Activated CD4-positive, alpha-beta memory T cell treated with anti-CD3 and anti-CD28 coated beads for 36 hours (primary cell): ENCODE measurements at places on chromosomes 6 and 20. TPM values are rescaled to one million over a fixed set of nuclear protein-coding genes. Genes with fewer than 3 reads are reported as not detected.

DNA sequence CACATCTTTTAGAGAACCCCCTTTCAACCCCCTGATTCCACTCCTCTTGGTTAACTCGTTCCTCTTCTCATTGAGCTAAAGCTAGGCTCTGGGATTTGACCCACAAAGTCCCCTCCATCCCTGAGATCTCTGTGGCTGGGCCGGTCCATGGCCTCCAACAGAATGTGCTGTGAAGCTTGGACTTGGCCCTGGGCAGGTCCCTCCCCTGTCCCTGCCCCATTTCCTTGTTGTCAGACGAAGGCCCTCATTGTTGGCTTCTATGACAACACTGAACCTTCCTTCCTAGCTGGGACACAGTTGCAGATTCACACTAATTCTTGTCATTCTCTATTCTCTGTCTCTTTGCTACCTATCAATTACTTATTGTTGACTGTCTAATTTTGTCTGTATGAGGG lies 156.1 kb downstream of the SYCP2 start:
- DNase-seq: no peak

The OPN5 gene
- not detected for total RNA-seq

The DNAH8 gene
- total RNA-seq: 0.22 TPM

GRCh38 chr6:125746019-125746414 lies 3.4 kb upstream of the HEY2 start:
- no peak for DNase-seq

DNA sequence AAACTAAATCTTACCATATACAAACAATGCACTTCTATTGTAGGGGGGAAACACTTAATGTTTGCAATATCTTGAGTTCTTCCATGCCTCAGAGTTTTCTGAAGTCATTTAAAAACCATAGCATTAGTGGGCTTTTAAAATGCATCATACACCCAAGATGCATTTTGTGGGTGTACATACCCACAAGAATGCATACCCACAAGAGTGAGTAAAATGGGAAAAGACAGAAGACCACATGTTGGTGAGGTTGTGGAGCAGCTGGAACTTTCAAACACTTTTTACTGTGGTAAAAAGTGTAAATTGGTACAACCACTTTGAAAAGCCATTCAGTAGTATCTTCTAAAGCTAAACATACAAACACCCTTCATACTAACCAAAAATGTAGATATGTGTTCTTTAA lies 57.5 kb downstream of the CYB5R4 start:
- no peak for DNase-seq

DNA sequence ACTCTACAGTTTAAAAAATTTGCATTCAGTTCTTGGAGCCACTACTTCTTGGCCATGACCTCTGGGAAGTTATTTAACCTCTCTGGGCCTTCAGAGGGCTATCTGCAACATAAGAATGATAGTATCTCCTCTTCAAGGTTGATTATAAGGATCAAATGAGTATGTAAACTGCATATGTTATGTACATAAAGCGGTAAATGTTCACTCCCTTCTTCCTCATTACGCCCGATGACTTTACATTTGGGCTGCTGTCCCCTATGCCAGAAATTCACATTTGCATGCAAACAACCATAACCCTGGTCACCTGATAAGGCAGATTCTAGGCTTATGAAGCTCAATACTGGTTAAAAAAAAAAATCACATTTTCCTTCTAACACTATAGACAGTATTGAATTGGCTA lies 50.4 kb downstream of the ALDH5A1 start:
- DNase-seq: no peak

GRCh38 chr6:83199863-83200225 lies 6.7 kb downstream of the RWDD2A start:
- DNase-seq: no peak

DNA sequence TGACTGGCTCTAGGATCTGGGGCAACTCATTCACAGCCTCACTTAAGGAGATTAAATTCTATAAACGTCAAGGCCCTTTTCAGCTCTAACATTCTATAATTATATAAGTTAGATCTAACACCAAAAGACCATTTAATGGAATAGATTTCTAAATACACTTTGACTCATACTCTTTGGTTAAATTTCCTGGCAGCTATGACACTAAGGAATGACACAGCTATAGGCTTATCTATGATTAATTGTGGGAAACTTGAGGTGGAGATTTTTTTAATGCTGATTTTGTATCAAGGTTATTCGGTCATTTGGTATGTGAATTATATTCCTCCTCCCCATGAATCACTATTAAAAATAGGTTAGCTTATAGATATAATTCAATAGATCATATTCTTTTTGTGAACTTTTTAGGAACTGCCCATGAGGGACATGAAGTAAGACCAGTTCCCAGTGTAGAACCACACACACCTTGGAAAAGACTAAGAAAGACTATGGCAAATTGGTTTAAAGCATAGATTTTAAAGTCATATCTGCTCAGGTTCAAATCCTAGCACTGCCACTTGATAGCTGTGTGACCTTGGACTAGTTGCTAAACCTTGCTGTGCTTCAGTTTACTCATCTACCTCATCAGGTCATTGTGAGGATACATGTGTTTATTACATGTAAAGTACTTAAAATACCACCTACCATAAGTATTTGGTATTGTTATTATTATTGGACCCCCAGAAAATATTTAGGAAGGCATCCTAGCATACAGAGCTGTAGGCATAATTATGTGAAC lies 116.0 kb downstream of the CRYBG1 start:
- no peak for DNase-seq

The HLA-DQA1 gene
- total RNA-seq: 0.97 TPM

GRCh38 chr20:1711826-1712601 lies 54.4 kb upstream of the SIRPG start:
- no peak for DNase-seq

- peak; percentile 76 for DNase-seq
These were observed 93.7 kb downstream of the PROKR2 start for GRCh38 chr20:5222919-5223634.

The NFATC2 gene
- total RNA-seq: 35.8 TPM

DNA sequence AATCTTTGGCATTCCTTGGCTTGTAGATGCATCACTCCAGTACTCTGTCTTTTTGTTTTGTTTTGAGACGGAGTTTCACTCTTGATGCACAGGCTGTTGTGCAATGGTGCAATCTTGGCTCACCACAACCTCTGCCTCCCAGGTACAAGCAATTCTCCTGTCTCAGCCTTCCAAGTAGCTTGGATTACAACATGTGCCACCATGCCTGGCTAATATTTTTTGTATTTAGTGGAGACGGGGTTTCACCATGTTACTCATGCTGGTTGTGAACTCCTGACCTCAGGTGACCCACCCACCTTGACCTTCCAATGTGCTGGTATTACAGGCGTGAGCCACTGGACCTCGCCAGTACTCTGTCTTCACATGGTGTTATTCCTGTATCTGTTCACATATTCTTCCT lies 35.8 kb upstream of the LGSN start:
- DNase-seq: no peak

The DYNLT2 gene
- total RNA-seq: 2.0 TPM

GRCh38 chr20:36805396-36805795 lies 31.8 kb upstream of the DSN1 start:
- no peak for DNase-seq

The HAO1 gene
- not detected for total RNA-seq

GRCh38 chr20:43994486-43995100 lies 79.9 kb downstream of the TOX2 start:
- DNase-seq: no peak

DNA sequence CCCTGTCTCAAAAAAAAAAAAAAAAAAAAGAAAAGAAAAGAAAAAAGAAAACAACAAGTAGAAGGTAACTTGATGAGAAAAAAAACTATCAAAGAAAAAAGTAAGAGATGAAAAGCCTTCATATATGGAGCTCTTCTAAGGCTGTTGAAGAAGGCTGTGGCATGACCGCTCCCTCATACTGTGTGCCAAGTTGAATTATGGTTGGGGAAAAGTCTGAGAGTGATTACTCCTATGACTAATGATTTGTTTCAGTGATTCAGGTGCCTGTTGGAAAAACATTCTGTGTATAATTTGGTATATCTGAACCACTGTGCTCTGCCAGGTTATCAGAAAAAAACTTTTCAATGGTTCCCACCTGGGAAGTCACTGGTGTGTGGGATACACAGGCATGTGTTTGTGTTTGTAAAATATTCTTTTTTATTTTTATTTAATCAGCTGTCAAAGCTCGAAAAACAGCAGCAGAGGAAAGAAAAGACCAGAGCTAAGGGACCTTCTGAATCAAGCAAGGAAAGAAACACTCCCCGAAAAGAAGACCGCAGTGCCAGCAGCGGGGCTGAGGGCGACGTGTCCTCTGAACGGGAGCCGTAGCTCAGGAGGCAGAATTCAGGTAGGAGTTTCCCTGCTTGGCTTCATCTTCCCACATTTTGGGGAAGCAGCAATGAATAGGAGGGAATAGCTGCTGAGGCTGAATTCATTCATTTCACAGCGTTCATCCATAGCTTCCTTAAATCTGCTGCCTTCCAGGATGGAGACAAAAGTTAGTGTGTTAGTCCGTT lies 69.7 kb upstream of the SCP2D1 start:
- DNase-seq: no peak

DNA sequence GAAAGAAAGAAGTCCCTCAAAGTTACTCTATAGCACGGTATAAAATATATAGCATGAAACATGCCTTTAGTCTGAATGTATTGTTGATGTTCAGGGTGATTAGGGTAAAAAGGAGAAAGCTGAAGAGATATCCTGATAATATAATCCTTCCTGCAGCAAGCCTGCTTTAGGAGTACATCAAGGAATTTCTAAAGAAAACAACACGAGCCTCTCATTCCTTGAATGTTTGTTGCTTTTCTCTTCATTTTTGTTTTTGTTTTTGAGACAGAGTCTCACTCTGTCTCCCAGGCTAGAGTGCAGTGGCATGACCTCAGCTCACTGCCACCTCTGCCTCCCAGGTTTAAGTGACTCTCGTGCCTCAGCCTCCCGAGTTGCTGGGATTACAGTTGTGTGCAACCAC lies 79.1 kb downstream of the CD164 start:
- no peak for DNase-seq

DNA sequence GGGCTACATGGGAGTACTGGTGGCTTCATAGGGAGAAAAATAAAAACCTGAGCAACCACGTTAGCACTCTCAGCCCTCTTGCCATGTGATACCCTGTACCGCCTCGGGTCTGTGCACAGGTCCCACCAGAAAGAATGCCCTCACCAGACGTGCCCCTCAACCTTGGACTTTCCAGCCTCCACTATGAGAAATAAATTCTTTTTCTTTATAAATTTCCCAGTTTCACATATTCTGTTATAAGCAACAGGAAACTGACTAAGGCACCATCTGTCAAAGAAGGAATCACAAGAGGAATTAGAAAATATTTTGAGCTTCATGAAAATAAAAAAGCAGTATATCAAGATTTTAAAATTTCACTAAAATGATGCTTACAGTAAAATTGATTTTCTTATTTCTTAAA lies 168.4 kb upstream of the BMP5 start:
- DNase-seq: no peak

The SERPINB1 gene
- total RNA-seq: 169 TPM

GRCh38 chr20:49865559-49865958 lies 49.8 kb downstream of the SPATA2 start:
- no peak for DNase-seq

- no peak for DNase-seq
These were observed 138.0 kb downstream of the GJA1 start for GRCh38 chr6:121573481-121573880.

GRCh38 chr20:25039697-25040437 lies 18.1 kb downstream of the ACSS1 start:
- no peak for DNase-seq

- peak; percentile 24 for DNase-seq
These were observed 77.9 kb downstream of the TNFAIP3 start for GRCh38 chr6:137944793-137945498.

- DNase-seq: no peak
These were observed 79.8 kb upstream of the SGK1 start for GRCh38 chr6:134397676-134398075.

DNA sequence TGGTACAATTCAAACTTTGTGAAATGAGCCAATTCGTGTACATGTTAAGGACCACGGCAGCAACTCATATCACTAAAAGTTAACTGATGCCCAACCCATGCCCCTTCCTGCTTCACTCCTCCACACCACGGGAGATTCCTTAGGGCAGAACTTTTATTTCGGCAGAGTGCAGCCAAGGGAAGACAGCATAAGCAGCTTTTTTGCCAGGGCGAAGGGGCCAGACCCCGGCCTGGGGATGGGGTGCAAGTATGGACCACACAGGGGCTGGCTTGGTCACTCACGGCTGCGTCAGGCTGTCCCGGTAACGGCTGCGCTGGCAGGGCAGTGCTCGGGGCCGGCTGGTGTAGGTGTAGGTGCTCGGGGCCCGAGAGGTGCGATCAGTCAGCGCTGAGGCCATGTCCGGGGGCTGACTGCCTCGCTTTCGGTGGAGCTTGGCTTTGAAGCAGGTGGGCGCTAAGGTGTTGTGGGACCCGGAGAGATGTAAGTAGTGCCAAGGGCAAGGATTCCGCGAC lies 792 bp downstream of the RSPH3 start:
- no peak for DNase-seq

GRCh38 chr6:45772051-45772450 lies 243.6 kb downstream of the CLIC5 start:
- no peak for DNase-seq

- DNase-seq: peak; percentile 50
These were observed 39.8 kb upstream of the HBS1L start for GRCh38 chr6:135094403-135094821.

DNA sequence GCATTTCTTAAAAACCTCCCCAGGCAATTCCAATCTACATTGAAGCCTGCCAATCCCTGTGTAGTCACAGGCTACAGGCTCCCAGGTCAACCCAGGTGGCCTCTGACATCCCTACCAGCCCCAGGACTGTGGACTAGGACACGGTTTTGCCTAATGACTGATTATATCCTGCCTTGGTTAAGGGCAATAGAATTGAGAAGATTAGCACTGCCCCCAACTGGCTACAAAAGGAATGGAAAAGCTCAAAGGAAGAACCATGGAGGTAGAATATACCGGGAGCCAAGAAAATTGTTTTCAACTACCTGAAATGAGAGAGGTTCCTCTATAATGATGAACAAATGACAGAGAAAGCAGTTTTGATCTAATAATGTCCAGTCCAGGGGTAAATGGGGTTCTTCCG lies 421.1 kb upstream of the AGPAT4 start:
- DNase-seq: no peak

GRCh38 chr6:49906526-49906925 lies 40.2 kb upstream of the CRISP1 start:
- DNase-seq: no peak

The CTAGE9 gene
- total RNA-seq: not detected

DNA sequence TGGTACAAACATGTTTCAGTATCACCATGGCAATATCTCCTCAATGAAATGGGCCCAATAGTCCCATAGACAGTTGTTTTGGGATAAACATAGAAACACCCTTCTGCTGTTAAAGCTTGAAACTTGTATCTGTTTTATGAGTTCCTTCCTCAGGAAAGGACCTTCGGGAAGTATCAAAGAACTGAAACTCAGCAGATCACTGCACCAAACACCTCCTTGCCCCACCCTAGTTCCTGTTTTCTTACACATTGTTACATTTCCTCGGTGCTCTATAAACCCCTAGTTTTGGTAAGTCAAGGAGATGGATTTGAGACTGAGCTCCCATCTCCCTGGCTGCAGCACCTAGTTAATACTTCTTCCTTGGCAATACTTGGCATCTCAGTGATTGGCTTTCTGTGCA lies 73.8 kb upstream of the ECI2 start:
- DNase-seq: no peak
